ENCODE measurements at places on chromosomes 3 and 15.

- no peak for DNase-seq
Observed at GRCh38 chr3:4751502-4752101, 227.6 kb upstream of the BHLHE40 start.

GRCh38 chr3:171142985-171143384 lies 116.5 kb upstream of the SLC2A2 start:
- no peak for DNase-seq

- peak; percentile 85 for DNase-seq
Observed at GRCh38 chr3:50519471-50520089, 16.1 kb upstream of the CACNA2D2 start.

DNA sequence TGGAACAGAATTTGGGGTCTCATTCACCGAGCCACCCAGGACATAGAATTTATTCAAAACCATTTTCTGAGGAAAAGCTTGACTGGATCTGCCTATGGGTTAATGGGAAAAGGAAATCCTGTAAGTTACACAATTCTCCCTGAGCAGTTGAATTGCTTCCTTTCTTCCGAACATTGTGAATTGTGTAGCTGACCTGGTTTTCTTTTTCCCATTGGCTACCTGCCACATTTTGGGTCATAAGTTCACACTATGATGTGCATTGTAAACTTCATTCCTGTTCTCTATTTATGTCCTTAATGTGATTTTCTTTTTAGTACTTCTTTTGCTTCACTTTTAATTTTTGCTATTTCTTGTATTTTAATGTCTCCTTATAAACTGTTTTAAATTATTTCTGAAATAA lies 386.0 kb upstream of the LRRC3B start:
- no peak for DNase-seq

All from activated CD8-positive, alpha-beta T cell treated with anti-CD3 and anti-CD28 coated beads for 36 hours (primary cell).